ENCODE measurements at places on chromosomes 4 and X.

DNA sequence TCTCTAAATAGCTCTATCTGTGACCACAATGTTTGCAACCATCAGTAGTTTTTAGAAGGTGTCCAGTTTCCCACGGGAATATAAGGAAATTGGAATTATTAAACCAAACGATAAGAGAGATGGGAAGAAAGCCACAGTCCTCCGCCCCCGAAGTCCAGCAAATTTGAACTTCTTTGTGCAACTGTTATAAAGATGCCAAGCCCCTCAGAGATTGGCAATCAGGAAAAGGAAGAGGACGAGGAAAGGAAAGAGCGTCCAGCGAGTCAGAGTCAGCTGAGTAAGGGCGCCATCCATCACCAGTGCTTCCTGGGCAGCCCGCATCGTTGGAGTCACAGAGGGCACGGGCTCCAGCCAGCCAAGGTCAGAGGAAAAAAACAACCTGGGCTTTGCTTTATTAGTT is 35.7 kb downstream of the LDB2 start:
- no peak for DNase-seq

GRCh38 chr4:152585023-152585441 is 49.1 kb upstream of the FBXW7 start:
- DNase-seq = no peak

DNA sequence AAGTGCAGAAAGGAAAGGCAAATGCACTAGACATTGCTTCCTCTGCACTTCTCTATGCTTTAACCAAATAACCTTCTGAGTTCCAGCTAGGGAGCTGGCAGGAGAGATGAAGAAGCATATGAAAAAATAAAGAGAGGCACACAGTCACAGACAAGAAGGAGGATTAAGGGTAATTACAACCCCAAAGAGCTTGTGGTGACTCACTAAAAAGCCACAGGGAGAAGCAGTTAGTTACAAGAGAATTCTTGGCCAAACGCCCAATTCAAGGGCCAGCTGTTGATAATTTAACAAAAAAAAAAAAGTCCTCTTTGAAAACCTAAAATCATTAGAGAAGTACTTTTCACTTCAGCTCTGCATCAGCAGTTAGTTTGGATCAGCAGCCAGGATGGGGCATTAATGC is 478.0 kb downstream of the KCNIP4 start:
- no peak for DNase-seq

GRCh38 chr4:130479020-130479419 is 1383.1 kb downstream of the C4orf33 start:
- DNase-seq = no peak

- DNase-seq = no peak
Measured at GRCh38 chr4:147360301-147360700, 120.6 kb upstream of the EDNRA start.

DNA sequence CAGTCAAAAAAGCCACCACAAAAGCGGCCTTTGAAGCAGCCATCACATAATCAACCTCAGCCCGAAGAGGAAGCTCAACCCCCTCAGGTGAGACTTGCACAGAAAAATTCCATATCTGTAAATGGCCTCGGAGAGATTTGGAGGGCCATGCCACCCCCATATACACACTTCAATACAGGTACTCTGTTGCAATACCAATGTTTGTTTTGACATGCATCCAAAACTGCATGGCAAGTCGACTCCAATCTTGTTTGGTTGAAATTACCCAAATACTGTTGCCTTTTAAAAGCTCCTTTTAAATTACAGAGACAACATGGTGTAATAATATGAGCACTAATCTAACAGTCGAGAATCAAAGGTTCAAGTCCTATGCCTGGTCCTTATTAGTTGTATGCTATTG is 5.9 kb downstream of the ENAM start:
- DNase-seq = no peak

GRCh38 chr4:13133700-13134099 is 350.4 kb downstream of the RAB28 start:
- no peak for DNase-seq

GRCh38 chr4:77126809-77127208 is 30.2 kb upstream of the CCNG2 start:
- DNase-seq = no peak

DNA sequence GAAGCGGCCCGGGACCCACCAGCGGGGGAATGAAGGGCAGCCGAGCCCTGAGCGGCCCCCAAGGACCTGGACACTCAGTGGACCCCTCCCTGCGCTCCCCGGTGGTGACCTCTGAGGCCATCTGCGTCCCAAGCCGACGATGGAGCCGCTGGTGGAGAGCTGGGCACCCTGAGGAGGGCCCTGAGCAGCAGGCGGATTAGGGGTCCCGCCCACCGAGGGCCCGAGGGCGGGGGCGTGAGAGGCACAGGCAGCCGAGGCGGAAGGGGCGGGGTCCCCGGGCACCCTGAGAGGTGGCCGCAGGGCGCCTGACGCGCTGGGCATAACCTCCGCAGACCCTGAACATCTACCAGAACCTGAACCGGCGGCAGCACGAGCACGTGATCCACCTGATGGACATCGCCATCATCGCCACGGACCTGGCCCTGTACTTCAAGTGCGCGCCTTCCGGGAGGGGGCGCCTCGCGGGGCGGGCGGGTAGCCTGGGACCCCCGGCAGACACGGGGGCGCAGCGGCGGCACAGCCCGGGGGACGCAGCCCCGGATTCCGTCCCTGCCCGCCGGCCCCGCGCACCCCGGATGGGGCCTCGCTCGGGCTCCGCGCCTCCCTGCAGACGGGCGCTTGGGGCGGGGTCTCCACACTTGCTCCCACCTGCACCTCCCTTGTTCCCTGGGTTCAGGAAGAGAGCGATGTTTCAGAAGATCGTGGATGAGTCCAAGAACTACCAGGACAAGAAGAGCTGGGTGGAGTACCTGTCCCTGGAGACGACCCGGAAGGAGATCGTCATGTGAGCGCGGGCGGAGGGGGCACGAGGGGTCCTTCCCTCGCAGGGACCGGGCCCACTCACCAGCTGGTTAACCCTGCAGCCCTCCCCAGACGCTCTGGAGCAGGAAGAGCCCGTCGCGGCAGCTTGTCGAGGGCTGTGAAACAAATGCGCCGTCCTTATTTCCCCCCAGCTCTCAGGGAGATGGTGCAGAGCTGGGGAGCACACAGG is 10.3 kb downstream of the ATP5ME start:
- no peak for DNase-seq
